ENCODE measurements at places on chromosomes 2 and 18.

DNA sequence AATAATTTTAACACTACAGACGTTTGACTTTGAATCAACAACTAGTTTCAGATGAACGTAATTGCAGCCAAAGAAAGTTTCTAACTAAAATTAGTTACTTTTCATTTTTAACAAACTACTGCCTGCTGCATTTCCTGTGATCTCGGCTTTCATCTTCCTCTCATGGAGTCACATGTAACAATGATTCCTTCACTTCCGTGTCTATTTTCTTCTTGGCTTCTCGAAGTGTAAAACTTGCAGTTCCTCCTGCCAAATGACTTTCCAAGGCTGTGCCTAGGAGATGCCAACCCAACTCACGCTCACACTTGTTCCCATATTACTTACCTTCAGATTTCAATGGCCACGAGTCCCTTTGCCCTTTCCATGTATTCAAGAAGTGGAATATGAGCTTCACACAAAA lies 1406.3 kb upstream of the CELF4 start:
- no peak for DNase-seq

DNA sequence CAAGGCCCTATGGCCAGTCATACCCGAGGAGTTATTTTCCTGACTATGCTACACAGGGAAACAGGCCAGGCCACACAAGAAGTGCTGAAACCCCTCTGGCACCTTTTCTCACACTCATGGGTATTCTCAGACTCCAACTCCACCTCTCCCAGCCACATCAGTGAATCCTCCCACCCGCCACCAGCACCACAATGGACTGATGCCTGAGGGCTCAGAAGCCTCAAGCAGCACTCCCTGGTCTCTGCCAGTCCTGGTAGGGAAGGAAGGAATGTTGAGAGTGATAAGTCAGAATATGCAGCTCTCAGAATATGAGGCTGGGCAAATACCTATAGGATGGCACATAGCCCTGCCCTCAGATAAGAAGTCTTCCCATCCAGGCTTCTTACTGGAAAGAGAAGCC lies 391.1 kb downstream of the ALK start:
- DNase-seq, result no peak

GRCh38 chr2:159140070-159140769 lies 146.3 kb downstream of the WDSUB1 start:
- no peak for DNase-seq

- no peak for DNase-seq
Observed at GRCh38 chr2:27010139-27010538, 22.6 kb upstream of the TMEM214 start.

- no peak for DNase-seq
Observed at GRCh38 chr2:138503087-138503442, 1.5 kb downstream of the SPOPL start.

DNA sequence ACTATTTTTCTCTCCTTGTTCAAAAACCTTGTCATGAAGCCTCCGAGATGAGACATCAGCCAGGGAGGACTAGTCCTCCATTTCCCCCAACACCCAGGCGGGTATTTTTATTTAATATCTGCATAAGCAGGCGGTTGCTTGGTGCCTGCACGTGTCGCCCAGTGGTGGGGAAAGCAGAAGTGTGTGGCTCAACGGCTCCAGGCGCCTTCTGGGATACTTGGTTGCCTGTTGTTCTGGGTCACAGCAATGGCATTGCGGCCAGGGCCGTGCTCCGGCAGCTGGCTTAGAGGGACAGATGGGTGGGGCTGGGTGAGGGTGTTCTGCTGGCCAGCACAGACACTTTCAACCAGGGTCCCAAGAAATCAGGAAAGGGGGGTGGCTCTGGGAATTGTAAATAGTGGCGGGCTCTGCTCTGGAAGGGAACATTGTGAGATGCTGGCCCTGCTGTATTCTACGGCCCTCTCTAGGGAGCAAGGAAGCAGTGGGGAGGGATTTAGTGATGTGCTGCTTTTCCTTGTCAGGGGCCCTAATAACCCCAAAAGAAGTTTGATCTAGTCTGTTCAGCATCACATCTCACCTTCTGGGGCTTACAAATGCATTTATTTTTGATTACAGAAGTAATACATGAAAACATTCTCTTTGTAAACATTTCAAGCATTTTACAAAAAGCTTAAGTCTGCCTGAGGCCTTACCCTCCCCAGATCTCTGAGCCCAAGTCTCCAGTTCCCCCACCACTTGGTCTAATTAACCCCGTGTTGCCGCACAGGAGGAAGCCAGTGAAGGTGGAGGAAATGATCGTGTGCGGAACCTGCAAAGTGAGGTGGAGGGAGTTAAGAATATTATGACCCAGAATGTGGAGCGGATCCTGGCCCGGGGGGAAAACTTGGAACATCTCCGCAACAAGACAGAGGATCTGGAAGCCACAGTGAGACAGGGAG lies 1.1 kb downstream of the VAMP8 start:
- no peak for DNase-seq

DNA sequence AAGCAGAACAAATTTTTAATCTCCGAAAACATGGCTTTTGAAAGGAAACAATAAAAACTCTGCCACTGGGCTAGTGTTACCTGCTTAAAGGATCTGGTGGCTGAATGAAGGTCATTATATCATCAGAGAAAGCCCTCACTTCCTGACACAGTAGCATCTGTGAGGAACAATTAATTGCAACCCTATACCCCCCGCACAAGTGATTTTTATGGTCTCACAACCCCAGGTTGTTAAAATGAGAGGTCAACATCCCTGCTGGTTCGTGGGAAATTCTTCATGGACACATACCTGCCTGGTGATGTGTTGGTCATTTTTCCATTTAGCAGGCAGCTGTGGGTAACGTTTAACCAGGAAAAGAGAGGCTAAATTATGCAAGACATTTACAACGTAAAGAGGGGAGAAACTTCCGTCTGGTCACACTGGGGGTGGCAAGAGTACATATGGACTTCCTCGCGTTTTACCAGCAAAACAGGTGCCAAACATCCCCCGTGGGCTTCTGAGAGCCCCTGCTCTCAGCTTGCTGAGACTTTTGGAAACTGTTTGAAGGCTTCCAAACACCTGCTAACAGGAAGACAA lies 29.2 kb downstream of the NIFK start:
- DNase-seq, result no peak

DNA sequence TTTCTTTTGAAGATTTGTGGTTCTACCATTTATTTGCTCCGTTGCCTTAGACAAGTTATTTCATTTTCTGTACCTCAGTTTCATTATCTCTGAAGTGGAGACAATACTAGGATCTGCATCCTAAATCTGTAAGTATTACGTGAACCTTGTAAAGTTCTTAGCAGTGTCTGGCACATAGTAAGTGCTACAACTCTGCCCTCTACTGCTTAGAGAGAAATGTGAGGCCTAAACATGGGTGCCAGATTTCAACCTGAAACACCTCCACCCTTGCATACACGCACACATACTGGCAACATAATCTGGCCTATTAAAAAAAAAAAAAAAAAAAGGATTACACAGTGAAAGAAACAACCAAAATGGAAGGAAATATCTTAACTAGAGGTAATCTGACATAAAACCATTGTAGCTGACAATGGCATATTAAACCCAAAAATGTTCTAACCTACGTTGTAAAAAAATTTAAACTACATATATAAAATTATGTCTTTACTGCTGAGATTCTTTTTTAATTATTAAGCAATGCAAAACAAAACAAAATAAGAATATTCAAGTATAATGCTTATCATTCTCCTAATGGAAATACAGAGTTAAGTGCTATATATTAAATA lies 132.6 kb downstream of the MAP2 start:
- peak; percentile 45 for DNase-seq

- no peak for DNase-seq
Observed at GRCh38 chr18:24659827-24660720, 199.6 kb downstream of the HRH4 start.

GRCh38 chr2:48218169-48218568 lies 311.8 kb upstream of the STON1 start:
- DNase-seq, result no peak

GRCh38 chr18:75391279-75392225 lies 36.0 kb downstream of the SMIM21 start:
- DNase-seq, result no peak

DNA sequence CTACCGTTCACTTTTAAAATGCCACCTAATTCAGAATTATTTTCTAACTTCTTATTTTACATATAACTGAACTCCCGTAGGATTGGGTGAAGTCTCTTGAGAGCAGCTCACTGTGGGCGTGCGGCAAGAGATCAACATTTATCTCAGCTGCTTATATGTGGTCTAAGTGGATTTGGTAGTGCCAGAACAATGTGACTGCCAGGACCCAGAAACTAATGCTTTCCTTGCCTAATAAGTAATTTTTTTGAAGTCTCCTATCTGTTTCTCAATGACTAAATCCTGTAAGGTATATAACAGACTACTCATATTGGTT lies 11.2 kb upstream of the NFE2L2 start:
- DNase-seq, result peak; percentile 52

Data from fibroblast of the conjunctiva (primary cell).